Pancreas (tissue), 10 donors: ENCODE measurements at places on chromosomes 6 and 20.

DNA sequence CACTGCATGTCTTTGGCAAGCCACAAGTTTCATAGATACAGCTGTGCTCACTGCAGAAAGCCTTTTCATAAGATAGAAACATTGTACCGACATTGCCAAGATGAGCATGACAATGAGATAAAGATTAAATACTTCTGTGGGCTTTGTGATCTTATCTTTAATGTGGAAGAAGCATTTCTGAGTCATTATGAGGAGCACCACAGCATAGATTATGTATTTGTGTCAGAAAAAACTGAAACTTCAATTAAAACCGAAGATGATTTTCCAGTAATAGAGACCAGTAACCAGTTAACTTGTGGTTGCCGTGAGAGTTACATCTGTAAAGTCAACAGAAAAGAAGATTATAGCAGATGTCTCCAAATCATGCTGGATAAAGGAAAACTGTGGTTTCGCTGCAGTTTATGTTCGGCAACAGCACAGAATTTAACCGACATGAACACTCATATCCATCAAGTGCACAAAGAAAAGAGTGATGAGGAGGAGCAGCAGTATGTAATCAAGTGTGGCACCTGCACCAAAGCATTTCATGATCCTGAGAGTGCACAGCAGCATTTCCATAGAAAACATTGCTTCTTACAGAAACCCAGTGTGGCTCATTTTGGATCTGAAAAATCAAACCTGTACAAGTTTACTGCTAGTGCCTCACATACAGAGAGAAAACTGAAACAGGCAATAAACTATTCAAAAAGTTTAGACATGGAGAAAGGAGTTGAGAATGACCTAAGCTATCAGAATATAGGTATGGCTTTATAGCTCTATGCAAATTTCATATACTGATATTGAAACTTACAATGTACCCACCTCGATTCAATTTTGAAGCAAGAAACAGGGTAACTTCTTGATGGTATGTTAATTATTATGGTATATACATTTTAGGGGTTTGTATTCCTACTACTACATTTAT is 23.9 kb upstream of the BAG2 start:
- no peak for DNase-seq

DNA sequence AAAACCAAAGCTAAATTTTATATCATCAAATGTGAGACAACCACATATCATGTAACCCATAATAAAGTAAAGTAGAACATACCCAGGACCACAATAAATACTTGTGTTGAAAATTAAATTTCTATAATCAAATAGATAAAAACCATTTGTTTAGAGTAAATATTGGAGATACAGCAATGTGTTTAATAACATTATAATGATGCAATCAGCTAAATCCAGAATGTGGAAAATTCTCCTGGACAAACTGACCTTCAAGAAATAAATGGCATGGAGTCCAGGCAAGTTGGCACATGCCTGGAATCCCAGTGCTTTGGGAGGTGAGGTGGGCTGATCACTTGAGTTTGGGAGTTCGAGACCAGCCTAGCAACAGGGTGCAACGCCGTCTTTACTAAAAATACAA is 84.0 kb downstream of the GPX5 start:
- no peak for DNase-seq

DNA sequence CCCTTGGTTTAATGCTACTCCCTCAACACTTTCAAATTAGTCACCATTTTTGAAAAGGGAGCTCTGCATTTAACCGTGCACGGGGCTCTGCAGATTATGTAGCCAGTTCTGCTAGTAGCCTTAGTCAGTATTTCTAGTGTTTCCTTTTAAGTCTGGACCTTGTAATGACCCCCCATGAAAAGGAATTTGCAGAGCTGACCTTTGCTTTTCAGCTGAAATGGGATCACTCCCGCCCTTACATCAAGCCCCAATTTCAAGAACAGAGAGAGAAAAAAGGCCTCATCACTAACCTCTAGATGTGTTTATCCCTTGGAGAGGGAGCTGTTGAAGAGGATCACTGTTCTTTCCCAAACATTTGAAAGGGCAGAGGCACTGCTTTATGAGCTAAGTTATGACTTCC is 490.7 kb upstream of the BTBD3 start:
- no peak for DNase-seq

- DNase-seq: no peak
Observed at GRCh38 chr20:40173872-40174271, 515.2 kb downstream of the MAFB start.

DNA sequence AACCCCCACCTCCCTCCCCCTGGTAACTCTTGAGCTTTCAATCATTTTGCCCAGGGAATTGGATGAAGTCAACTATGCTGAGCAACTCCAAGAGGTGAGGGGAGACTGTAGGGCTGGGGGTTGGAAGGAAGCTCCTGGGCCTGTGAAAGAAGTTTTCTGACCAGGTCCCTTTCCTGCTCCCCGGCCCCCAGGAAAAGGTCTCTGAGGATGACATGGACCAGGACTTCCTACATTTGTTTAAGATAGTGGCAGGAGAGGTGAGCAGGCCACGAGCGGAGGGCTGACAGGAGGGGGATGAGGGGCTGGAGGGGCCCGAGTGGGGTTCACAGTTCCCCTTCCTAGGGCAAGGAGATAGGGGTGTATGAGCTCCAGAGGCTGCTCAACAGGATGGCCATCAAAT is 21.8 kb downstream of the CAPN11 start:
- no peak for DNase-seq

DNA sequence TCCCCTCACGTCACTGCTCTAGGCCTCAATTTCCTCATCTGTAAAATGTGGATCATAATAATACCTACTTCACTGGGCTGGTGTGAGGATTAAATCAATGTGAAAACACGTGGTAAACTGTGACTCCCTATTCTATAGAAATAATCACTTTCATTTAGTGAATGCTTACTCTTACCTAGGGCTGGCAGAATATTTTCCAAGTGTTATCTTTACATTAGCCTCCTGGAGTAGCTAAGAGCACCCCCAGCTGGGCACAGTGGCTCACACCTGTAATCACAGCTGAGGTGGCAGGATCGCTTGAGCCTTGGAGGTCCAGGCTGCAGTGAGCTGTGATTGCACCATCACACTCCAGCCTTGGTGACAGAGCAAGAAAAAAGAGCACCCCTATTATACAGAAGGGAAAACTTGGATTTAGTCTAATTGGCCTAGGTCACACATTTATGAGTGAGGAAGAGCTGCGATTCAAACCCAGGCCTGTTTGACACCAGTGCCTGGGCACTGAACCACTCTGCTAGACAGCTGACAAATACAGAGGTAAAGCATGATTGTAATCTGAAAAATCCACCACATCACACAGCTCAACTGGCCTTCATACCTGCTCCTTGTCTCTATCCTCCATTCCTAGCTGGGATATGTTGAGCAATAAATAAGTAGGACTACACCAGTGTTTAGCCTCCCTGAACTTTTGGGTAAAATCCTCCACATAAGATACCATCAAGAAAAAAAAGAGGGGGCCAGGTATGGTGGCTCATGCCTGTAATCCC is 1.4 kb upstream of the SNTA1 start:
- DNase-seq: no peak

DNA sequence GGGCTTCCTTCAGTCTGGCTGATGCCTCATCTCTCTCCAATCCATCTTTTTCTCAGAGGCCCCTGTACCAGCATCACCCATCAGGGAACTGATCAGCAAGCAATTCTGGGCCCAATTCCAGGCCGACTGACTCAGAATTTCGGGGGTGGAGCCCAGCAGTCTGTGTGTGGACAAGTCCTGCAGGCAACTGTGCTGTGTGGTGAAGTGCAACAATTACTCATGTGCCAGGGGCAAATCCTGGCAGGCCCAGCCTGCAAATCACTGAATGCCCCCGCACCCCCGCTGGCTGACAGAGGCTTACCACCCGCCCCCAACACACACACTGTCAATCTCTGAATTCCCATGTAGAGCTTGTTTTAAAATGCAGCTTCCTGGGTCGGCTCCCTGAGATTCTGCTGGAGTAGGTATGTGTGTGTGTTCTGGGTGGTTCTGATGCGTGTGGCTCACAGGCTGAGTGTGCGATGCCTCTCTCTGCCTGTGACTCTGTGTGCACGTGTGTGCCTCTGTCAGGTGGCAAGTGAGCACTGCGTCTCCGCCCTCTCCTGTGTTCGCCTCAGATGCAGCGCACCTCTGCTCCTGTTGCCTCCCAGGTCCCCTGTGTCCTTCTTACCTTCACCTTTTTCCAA is 45.4 kb downstream of the SSR1 start:
- peak; percentile 93 for DNase-seq

DNA sequence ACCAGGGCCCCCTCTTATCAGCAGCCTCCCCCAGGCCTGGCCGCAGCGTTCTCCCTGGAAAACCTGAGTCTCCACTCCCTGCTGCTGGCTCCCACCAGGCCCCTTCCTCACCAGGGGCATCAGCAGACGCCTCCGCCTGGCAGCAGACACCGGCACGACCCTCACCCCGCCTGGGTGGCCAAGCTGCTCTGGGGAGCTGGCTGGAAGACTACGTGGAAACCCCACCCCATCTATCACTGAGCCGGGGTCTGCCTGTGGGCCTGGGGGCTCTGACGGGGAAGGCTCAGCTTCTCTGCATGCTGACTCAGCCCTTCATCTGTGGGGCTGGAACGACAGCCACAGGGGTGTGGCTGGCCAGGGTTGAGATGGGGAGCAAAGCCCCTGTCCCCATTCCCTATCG is 19.1 kb upstream of the RBBP8NL start:
- DNase-seq: no peak

DNA sequence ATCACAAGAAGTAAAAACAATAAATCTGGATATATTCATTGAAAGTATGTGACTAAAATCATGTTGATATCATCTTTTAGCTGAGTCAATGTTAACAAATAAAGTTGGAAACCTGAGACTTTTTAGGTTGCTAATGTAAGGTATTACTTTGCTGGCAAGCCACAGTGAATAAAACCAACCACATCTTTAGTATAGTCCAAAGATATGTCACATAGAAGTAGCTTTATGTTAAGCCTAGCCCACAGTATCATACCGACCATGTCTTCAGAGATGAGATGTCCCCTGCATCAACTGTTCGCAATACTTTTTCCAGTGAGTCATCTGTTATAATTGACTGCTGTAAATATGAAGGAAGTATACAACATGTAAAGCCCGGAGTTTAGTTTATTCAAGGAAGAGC is 107.6 kb upstream of the MCHR2 start:
- no peak for DNase-seq

GRCh38 chr6:167311286-167311685 is 13.6 kb upstream of the TTLL2 start:
- no peak for DNase-seq

DNA sequence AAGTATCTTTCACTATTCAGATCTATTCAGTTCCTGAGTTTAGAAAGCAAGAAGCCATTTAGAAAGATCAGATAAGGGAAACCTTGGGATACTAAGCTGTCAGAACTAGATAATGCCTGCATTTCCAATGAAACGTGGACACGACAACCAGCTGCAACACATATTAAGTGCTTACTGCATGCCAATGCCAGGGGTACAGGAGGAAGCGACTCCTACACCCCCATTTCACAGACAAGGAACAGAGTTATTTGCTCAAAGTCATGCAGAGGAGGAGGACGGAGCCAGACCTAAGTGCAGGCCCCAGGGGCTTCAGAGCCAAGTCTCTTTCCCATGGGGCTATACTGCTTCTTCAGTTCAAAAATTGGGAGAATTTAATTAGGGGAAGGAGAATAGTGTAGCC is 62.4 kb downstream of the PREX1 start:
- no peak for DNase-seq

GRCh38 chr6:47375426-47375825 is 65.7 kb upstream of the TNFRSF21 start:
- no peak for DNase-seq

GRCh38 chr6:33851959-33852358 is 48.2 kb upstream of the MLN start:
- no peak for DNase-seq

DNA sequence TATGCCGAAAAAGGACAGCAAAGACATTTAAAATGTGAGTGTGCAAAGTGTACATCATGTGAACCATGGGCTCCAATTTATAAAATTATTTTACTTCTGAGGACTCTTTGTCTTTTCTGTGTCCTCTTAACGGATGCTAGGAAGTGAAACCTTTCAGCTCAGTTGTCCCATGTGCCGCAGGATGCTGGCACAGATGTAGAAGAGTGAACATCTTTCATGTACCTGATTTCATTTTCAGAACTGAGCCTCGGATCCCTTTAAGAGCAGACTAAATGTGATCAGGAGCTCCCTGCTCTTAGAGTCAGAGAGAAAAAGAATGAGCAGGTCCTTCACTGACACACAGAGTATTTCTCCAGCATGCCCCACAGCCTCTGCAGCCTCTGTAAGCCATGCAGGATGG is 27.6 kb upstream of the FUCA2 start:
- no peak for DNase-seq

DNA sequence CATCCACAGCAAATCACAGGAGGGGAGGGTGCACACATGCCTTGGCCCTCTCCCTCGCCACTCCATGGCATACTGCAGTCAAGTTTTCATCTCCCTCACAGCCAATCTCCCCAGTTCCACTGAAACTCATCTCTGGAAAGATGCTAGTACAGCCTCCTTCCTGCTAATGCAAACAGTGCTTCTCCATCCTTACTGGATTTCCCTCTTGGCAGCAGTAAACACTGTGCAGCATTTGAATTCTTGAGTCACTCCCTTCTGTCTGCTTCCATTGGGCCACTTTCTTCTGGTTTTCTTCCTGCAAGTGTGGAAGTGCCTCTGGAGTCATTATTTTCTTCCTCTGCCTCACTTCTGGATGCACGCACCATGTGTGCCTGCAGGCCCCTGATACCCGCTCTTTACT is 460.3 kb downstream of the QKI start:
- DNase-seq: no peak

DNA sequence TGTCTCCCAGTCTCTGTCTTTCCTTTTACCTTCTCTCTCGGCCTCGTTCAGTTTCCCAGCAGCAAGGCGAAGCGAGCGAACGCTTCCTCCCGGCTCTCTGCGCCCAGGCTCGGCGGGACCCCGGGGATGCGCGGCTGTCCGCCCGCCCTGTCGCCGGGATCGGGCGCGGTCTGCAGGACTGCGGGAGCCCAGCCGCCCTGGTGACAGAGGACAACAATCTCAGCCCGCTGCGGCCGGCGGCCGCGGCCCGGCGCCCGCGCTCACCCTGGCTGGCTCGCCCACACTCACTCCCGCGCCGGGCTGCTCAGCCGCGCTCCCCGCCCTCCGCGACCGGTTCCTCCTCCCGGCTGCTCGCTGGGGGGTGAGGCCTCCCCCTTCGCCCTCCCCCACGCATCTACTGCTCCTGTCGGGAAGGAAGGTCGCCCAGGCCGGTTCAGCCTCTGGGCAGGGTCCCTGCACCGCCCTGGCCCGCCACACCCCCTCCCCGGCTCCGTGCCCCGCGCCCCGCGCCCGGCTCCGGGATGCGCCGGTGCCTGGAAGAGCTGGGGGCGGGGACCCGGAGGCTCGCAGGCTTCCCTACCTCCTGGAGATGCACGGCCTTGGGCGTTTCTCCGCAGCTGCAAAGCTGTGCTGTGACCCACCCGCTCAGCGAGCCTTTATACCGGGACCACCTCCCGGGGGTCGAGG is 410 bp downstream of the SYNE1 start:
- DNase-seq: peak; percentile 26

GRCh38 chr20:14449323-14449722 is 111.9 kb upstream of the FLRT3 start:
- DNase-seq: no peak

DNA sequence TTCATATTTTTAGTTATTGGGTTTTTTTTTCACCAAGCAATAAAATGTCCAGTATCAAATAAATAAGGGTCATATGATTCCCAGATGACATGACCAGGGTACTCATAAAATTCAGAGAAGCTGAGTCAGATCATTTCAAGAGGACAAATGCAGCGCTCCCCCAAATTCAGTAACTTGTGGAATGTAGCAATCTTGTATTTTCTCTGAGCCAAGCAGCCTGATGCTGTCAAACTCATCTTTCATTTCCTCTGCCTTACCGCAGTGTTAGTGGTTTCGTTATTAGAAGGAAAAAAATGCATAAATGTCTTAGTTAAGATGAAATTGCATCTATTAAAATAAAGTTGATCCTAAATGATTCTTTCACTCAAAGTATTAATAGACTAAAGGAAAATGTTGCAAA is 57.8 kb upstream of the EDN1 start:
- no peak for DNase-seq
